ENCODE measurements at places on chromosomes 2 and 18.
A peak's percentile ranks its signal among the peaks of the same experiment; 100 is the strongest.

GRCh38 chr2:102618452-102619413 is 620 bp upstream of the SLC9A2 start:
- DNase-seq = peak; percentile 22

GRCh38 chr2:187749804-187750431 is 195.7 kb upstream of the TFPI start:
- DNase-seq = no peak

- no peak for DNase-seq
Measured at GRCh38 chr18:10783941-10784340, 258.1 kb downstream of the NAPG start.

GRCh38 chr2:70124983-70125480 is 37.8 kb downstream of the PCBP1 start:
- DNase-seq = peak; percentile 74

DNA sequence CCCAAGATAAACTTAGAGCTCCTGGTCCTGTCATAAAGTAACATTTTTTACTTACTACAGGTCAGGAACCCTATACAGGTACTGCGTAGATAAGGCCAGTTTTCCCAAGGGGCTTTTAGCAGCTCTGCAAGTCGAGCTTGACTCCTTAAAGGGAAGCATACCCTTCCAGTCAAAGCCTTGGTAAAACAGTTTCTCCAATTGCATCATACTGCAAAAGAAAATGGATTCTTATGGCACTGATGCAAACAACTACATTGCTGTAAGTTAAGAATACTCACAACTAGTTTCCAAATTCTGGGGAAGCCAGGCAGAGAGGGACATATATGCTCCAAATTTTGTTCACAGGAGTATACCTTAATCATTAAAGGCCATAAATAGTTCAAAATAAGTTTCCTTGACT is 31.0 kb downstream of the MYO3B start:
- DNase-seq = no peak

GRCh38 chr2:43877782-43878464 is 39.2 kb downstream of the ABCG8 start:
- peak; percentile 61 for DNase-seq

GRCh38 chr2:40332191-40332826 is 119.6 kb downstream of the SLC8A1 start:
- no peak for DNase-seq

GRCh38 chr2:69306822-69307578 is 80.0 kb downstream of the GFPT1 start:
- no peak for DNase-seq

DNA sequence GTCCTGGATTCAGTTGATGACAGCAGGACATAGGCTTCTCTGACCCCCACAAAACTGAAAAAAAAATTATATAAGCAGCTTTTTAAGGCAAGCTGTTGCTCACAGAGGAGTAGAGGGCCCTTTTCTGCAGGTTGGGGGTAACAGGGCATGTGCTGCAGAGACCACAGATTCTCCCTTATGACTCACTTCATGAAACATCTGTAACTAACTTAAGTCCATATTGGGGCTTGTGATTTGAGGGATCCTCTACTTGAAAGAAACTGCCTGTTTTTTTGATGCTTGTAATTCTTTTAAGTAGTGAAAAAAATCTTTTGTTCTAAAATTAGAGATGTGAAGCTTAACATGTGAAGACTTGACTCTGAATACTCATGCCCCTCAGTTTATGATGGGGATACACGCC is 33.4 kb downstream of the XRCC5 start:
- no peak for DNase-seq

- no peak for DNase-seq
Measured at GRCh38 chr2:146246002-146246735, 1598.7 kb upstream of the ACVR2A start.
